Parietal lobe (tissue), 2 donors: ENCODE measurements at places on chromosomes 2 and 18. TPM values are rescaled to one million over a fixed set of nuclear protein-coding genes. Genes with fewer than 3 reads are reported as not detected.

DHRS9 gene
- 0.94 TPM for total RNA-seq

CCDC102B gene
- total RNA-seq = 20.0 TPM

NEB gene
- total RNA-seq = 2.5 TPM

CACNB4 gene
- total RNA-seq = 132 TPM

LYPD6 gene
- total RNA-seq = 17.5 TPM
